ENCODE measurements at places on chromosomes 12 and 14. TPM values are rescaled to one million over a fixed set of nuclear protein-coding genes. Genes with fewer than 3 reads are reported as not detected.

The CCDC88C gene
- total RNA-seq: 17.4 TPM

- no peak for DNase-seq
Observed at GRCh38 chr14:78401866-78402265, 231.7 kb downstream of the NRXN3 start.

- no peak for DNase-seq
Observed at GRCh38 chr12:57545809-57546437, 1.1 kb downstream of the DCTN2 start.

DNA sequence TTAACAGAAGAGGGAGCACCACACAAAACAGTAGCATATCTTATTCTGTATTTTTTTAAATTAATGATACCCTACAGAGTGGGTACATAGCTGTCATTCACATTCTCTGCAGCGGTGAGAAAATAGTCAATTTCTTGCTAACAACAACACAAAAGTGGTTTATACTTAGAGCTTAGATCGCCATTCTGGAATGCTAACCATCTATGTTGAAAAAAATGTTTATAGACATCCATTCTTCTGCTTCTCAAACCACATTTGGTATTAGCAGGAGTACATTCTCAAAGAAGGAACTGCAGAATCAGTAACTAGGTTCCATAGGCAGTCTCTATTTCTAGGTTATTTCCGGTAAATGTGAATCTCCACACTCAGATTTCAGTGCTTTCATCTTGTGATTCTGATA is 185.9 kb downstream of the PPFIA2 start:
- no peak for DNase-seq

DNA sequence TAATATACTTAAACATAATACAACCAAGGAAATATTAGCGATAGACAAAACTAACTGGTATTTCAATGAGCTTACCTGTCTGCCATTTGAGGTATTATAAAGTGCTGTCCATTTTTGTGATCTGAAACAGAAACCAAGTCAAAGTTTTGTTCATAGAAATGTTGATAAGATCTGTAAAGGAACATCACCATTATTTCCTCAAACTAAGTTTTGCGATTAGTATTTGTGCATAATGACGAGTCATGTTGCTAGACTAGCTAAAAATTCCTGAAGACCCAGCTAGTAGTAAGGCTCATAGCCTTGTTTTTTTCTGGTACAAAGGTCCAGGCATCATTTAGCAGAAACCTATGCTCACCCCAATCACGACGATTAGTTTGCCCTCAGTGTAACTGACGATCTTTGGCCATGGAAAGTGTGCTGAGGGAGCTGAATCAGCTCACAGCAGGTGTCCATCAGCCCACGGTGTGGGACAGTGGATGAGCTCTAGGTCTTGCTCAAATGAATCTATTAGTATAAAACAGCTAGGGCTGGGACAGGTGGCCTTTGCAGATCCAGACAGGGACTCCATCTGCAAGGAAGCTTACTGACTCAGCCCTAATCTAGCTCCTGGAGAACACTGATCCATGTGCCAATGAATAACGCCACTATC is 28.7 kb downstream of the GIT2 start:
- DNase-seq: no peak

The CLEC4D gene
- 4.8 TPM for total RNA-seq

The RTL1 gene
- total RNA-seq: not detected

The GPRC5D gene
- not detected for total RNA-seq

- DNase-seq: no peak
Observed at GRCh38 chr12:30952015-30952414, 25.5 kb downstream of the TSPAN11 start.

Measured in mesenteric fat pad (tissue), 1 donor.